ENCODE measurements at places on chromosomes 6 and 20. TPM values are rescaled to one million over a fixed set of nuclear protein-coding genes. Genes with fewer than 3 reads are reported as not detected.

The VIP gene
- 1.5 TPM for total RNA-seq

The HS3ST5 gene
- total RNA-seq: not detected

The CD93 gene
- total RNA-seq: 160 TPM

The AKAP12 gene
- 77.7 TPM for total RNA-seq

The OR2J1 gene
- not detected for total RNA-seq

The ZC2HC1B gene
- total RNA-seq: not detected

The CPXM1 gene
- total RNA-seq: 3.4 TPM

The RAET1G gene
- total RNA-seq: not detected

The PGC gene
- total RNA-seq: 0.65 TPM

The DBNDD2 gene
- 123 TPM for total RNA-seq

The ZKSCAN4 gene
- 6.8 TPM for total RNA-seq

The SLC22A1 gene
- 2.8 TPM for total RNA-seq

The ULBP2 gene
- total RNA-seq: 0.68 TPM

The PCNA gene
- total RNA-seq: 20.1 TPM

The TNF gene
- total RNA-seq: 1.9 TPM

The SEC23B gene
- 37.5 TPM for total RNA-seq

The BPIFA1 gene
- not detected for total RNA-seq

The HDGFL1 gene
- total RNA-seq: not detected

The ASCC3 gene
- total RNA-seq: 46.3 TPM

The PDYN gene
- not detected for total RNA-seq

The CLDN20 gene
- total RNA-seq: not detected

The REM1 gene
- 13.6 TPM for total RNA-seq

The LKAAEAR1 gene
- not detected for total RNA-seq

The SLC17A3 gene
- not detected for total RNA-seq

The IL17A gene
- total RNA-seq: not detected

The POU3F2 gene
- not detected for total RNA-seq

The SMPDL3A gene
- 3.9 TPM for total RNA-seq

The CNPY3 gene
- total RNA-seq: 28.8 TPM

The SLC32A1 gene
- not detected for total RNA-seq

The TAGAP gene
- total RNA-seq: 5.8 TPM

The PRICKLE4 gene
- 8.8 TPM for total RNA-seq

The OR12D1 gene
- not detected for total RNA-seq

The ME1 gene
- 21.0 TPM for total RNA-seq

The CRISP3 gene
- not detected for total RNA-seq

The SCGN gene
- not detected for total RNA-seq

The FAM83B gene
- total RNA-seq: not detected

The TOX2 gene
- 11.9 TPM for total RNA-seq

The PBOV1 gene
- total RNA-seq: not detected

The EYA4 gene
- total RNA-seq: 4.4 TPM

The RRAGD gene
- total RNA-seq: 17.8 TPM

The GSTA1 gene
- 1.7 TPM for total RNA-seq

The GDAP1L1 gene
- total RNA-seq: not detected

The C4A gene
- 146 TPM for total RNA-seq

The EPPIN gene
- not detected for total RNA-seq

The RNF182 gene
- total RNA-seq: 0.60 TPM

The L3MBTL3 gene
- total RNA-seq: 14.1 TPM

The CYP39A1 gene
- total RNA-seq: 4.2 TPM

The GHRH gene
- total RNA-seq: not detected

The MAFB gene
- total RNA-seq: 55.0 TPM

The CRIP3 gene
- total RNA-seq: 0.65 TPM

The FILIP1 gene
- total RNA-seq: 34.4 TPM

The TTBK1 gene
- total RNA-seq: 0.12 TPM

The AGPAT4 gene
- total RNA-seq: 17.9 TPM

The OXT gene
- not detected for total RNA-seq

Data from aorta (tissue), 5 donors.